Calu3 (cell line): ENCODE measurements at places on chromosomes 2 and 18. TPM values are rescaled to one million over a fixed set of nuclear protein-coding genes. Genes with fewer than 3 reads are reported as not detected.

DNA sequence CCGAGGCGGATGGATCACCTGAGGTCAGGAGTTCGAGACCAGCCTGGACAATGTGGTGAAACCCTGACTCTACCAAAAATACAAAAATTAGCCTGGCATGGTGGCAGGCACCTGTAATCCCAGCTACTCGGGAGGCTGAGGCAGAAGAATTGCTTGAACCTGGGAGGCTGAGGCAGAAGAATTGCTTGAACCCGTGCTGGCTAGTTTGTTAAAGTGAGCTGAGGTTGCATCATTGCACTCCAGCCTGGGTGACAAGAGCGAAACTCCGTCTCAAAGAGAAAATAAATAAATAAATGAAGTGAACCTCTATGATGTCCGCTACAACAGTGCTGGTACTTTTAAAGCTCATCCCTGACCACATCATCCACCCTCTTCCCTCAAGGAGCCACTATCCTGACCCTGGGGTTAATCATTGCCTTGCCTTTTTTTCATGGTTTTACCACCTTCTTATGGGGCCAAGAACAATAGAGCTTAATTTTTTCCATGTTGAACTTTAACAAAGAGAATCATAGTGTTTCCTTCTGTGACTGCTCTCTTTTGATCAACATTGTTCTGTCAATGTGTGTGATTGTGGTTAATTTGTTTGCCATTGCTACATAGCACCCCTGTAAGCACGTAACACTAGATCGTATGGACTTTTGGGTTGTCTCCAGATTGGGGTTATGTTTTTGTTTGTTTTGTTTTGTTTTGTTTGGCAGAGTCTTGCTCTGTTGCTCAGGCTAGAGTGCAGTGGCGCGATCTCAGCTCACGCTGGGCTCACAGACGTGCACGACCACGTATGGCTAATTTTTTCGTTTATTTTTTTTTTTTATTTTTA, 17.1 kb upstream of the ATRAID start:
- no peak for DNase-seq

GRCh38 chr2:215749092-215749957, 264.0 kb downstream of the MREG start:
- no peak for DNase-seq

- DNase-seq = no peak
Observed at GRCh38 chr2:219123356-219124135, 37.1 kb downstream of the NHEJ1 start.

DNA sequence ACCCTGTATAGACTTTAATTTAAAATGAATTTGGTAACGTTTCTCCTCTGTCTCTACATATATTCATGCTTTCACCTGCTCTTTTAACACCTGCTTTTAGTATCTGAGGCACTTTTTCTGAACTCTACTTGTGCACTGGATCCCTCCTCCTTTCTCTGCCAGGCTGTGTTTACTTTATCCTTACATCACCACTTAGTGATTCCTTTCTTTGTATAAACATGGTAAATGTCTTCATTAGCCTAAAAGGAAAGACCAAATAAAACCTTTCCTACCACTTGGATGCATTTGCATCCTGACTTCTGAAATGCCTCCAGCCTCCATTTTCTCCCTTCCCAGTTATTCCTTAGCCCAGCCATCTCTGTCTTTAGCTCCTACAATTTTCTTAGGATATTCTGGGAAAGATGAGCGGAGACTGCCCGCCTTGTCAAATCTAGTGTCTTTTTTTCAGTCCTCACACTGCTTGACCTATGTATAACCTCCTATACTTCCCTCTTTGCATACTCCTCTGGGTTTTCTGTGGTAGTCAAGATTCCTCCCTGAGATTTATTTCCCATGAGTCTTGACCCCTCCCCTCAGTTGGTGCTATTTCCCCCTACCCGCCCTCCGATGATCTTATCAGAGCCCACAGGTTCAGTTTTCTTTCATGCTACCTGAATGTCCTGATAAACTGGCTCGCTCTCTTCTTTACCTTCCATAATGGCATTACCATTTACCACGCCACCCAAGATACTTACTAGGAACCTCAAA, 44.8 kb downstream of the REL start:
- no peak for DNase-seq

DNA sequence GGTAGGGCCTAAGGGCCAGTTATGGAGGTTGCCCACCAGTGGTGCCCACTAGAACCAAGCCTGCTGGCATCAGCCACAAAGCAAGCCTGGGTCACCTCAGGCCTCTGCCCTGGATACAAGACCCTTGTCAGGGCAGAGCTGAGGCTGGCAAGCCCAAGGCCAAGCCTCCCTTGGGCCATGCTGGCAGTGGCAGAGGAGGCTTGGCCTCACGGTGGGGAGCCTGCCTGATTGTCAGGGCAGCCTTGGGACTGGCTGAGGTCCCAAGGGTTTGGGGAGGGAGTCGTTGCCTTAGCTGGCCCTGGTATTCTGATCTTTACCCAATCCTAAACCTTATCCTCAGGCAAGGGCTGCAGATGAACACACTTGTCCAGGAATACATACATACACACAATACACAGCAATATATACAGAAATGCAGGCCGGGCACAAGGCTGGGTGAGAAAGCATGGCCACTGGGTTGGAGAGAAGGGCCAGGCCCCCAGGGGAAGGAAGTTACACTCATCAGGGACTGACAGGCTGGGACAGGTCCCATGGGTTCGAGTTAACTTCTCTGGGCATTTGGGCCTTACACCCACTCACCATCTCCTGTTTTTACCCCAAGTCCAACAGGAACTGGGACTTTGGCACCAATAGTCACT, 21.0 kb downstream of the CCT7 start:
- DNase-seq = no peak

DNA sequence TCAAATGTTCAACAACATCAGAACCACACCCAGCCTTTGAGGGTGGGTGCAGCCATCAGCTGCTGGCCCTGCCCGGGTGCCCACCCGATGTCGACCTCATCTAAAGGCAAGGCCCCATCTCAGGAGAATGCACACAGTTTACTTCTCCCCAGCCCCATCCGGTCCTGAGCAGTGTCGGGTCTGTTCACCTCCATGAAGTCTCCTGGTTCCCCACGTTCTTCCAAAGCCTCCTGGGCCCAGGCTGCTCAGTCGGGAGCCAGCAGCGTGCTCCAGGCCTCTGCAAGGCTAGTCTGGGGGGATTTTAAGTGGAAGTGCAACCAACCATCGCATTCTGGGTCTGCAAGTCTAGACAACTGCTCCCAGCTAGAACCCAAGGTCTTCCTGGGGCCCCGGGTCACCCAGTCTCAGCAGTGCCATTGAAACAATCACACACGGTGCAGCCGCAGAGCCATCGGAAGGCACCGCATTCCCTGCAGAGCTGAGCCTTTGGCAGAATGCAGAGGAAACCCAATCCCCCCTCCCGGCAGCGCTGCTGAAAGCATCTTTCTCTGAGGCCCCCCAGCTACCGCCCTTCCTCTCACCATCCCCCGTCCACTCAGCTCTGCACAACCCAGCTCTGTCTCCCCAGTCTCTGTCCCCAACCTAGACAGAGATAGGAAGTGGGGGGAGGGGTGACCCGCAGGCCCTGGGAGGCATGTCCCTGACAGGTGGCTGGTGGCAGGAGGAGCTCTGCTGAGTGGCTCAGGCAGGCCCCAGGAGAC, 8.5 kb downstream of the ESPNL start:
- no peak for DNase-seq

DNA sequence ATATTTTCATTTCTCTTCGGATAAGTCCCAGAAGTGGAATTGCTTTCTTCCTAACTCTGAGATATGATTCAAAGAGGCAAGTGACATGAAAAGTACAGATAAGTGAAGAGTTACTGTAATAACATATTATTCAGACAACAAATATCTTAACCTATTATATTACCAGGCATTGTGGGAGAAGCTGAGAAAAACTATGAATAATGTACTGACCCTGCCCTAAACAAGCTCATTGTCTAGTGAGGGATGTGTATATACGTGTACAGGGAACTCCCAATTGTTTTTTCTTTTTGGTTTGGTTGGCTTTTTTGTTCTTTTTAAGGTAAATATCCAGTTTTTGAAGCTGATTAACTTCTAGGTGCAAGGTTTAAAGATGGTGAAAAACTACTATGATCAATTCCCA, 26.5 kb downstream of the NCKAP1 start:
- no peak for DNase-seq

DNA sequence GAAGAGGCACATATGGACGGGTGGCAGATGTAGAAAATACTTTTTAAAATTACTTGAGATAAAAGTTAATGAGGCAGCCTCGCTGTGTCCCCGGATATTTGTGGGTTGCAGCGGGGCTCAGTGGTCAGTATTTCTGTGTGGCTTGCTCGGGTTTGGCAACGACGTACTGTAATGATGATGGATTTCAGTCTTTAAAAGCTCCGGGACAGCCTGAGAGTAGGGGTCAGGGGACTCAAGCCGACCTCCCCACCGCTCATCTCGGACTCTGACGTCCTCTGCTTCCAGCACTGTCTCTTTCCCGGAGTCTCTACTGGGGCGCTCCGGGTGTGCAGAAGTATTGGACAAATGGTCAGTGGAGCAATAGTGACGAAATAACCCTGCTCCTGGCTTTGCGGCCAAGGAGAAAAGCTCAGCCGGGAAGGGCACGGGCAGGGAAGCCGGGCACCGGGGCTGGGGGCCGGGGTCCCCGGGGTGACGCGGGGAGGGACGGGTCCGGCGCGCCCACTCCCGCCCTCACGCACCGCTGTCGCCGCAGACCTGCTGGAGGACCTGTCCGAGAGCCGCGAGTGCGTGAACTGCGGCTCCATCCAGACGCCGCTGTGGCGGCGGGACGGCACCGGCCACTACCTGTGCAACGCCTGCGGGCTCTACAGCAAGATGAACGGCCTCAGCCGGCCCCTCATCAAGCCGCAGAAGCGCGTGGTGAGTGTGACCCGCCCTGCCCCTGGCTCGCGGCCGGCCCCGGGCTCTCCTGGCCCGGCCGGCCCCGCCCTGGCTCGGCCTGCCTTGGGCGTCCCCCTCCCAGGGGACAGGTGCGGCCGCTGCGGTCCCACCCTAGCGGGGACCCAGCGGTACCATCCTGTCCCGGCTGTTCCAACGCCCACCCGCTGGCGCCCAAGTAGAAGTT, 7.3 kb downstream of the GATA6 start:
- DNase-seq = no peak

GRCh38 chr18:58143386-58143785, 99.4 kb downstream of the NEDD4L start:
- no peak for DNase-seq

GRCh38 chr2:42171396-42171980, 2.3 kb downstream of the EML4 start:
- no peak for DNase-seq

GRCh38 chr2:238939074-238939473, 91.2 kb downstream of the TWIST2 start:
- no peak for DNase-seq

DNA sequence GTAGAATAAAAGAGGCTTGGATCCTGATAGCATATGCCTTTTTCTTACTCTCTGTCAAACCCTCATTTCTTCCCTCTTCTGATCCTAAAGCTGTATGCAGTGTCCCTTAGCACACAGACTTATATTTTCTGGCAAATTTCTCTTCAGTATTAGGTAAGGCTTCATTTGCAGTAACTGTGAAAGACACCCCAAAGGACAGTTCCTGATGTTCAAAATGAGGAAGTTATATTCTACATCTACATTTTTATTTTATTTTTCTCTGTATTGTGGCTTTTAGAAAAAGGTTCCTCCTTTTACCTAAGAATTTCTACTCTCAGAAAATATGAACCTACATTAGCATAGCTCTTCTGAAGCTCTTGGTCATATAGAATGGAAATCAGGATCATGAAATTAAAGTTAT, 261.7 kb downstream of the PDE11A start:
- DNase-seq = no peak

- DNase-seq = no peak
Observed at GRCh38 chr2:70828115-70828514, 7.5 kb downstream of the CD207 start.

DNA sequence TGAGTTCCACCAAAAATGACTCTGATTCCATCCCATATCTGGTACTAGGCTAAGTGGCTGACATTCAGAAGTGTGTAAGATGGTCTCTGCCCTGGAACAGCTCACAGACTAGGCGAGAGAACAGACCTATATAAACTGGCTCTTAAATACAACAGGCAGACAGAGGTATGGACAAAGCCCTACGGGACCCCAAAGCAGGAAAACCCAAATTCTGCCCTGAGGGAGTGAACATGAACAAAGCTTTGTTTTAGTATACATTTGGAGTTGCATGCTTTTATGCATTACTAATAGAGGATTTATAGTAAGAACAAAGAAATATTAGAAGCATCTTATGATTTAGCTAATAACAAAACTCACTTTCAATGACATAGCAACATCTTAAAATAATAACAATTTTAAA, 25.1 kb downstream of the GDF7 start:
- DNase-seq = no peak

- DNase-seq = peak; percentile 54
Observed at GRCh38 chr2:120935339-120936313, 200.0 kb downstream of the GLI2 start.

GRCh38 chr2:99821039-99821438, 321.4 kb downstream of the AFF3 start:
- DNase-seq = no peak

- DNase-seq = no peak
Observed at GRCh38 chr2:217360781-217361482, 501.1 kb upstream of the TNP1 start.

- no peak for DNase-seq
Observed at GRCh38 chr18:49743117-49743567, 70.2 kb downstream of the ACAA2 start.

GRCh38 chr2:134457353-134457752, 203.5 kb downstream of the MGAT5 start:
- DNase-seq = no peak

GRCh38 chr2:112516801-112517200, 25.5 kb upstream of the POLR1B start:
- DNase-seq = no peak

DNA sequence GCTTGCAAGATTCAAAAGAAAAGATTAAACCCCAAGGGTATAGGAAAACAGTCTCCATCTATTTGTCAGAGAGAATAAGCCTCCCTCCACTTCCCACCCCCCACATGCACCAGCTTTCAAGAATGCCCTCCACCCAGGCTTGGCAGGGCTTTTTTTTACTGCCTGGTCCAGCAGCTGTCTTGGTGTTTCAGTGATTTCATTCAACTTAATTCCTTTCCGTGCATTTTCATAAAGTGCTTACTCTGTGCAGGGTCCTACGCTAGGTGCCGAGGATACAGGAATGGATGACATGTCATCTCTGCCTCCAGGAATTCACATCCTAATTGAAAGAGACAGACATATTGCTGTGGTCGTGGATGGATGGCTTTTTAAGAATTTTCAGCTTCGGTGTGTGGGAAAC, 117.9 kb downstream of the LRATD1 start:
- no peak for DNase-seq

Gene LYPD6B
- 0.87 and 1.3 TPM in 2 replicates for total RNA-seq

Gene SULT1C3
- total RNA-seq = not detected in 2 replicates

Gene IL37
- 1.9 and 2.0 TPM in 2 replicates for total RNA-seq

Gene ASAP2
- total RNA-seq = 75.1 and 78.6 TPM in 2 replicates

Gene FNDC4
- total RNA-seq = 5.3 and 7.2 TPM in 2 replicates

Gene GPR55
- total RNA-seq = not detected in 2 replicates

Gene BMP10
- total RNA-seq = not detected in 2 replicates

Gene ANKRD62
- total RNA-seq = not detected in 2 replicates

Gene NR4A2
- 4.9 and 6.2 TPM in 2 replicates for total RNA-seq

Gene SERPINB2
- 39.2 and 85.1 TPM in 2 replicates for total RNA-seq

Gene LIMS3
- 0.29 TPM in 1 of 2 replicates, not detected in the other for total RNA-seq

Gene NTSR2
- total RNA-seq = not detected in 2 replicates

Gene LYPD6
- total RNA-seq = 3.4 and 3.9 TPM in 2 replicates

Gene CHRND
- not detected in 2 replicates for total RNA-seq

Gene UGT1A3
- 5.9 and 6.0 TPM in 2 replicates for total RNA-seq
